ENCODE measurements at places on chromosomes 1 and 21.

- DNase-seq = no peak
Observed at GRCh38 chr1:150263549-150263948, 5.3 kb downstream of the APH1A start.

DNA sequence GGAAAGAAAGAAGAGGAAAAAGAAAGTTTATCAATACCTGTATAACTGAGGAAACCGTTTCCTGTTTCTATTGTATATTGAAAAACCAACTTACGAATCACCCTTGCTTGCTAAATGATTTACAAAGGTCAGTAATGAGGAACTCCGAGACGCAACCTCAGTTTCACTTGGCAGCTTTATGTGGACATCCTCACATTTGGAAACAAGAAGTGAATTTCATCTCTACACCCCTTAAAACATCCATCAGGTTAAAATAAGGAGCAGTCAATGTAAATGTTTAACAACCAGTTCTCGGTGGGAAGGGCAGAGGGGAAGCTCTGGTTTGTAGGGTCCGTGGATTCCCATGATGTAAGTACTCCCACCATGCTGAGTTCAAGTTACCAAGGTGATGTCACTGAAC, 481.7 kb upstream of the RUNX1 start:
- DNase-seq = peak; percentile 92

DNA sequence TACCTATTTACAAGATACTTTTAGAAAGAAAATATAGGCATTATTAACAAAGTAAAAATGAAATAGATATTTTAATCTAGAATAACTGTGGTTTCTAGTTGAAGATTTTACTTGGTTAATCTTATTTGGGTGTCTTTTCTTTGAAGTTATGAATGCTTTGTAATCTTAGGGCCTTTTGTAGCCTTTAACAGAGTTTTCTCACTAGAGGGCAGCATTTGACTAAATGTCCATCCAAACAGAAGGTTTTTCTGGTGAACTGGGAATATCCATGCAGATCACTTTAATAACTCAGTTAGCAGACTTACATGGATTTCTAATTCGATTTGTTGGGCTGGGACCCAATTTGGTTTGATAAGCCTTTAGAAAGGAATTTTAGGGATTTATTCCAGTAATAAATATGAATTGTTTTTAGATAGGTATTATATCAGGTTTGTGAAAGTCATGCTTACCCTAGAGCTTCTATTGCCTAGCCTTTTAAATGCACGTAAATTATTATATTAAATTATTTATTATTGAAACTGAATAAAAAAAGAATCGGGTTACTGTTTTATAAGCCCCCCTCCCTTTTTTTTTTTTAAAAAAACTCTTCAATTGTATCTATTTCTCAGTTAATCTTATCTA, 119.7 kb downstream of the ZNF326 start:
- DNase-seq = peak; percentile 24

GRCh38 chr1:49765034-49765433, 258.7 kb downstream of the AGBL4 start:
- DNase-seq = no peak

- no peak for DNase-seq
Observed at GRCh38 chr1:110048923-110049601, 14.6 kb downstream of the STRIP1 start.

GRCh38 chr1:163565166-163565565, 243.4 kb downstream of the NUF2 start:
- DNase-seq = peak; percentile 34

Measured in MV-4-11 (cell line).